ENCODE measurements at places on chromosomes 5 and 9.

- DNase-seq, result no peak
Observed at GRCh38 chr9:131330814-131331600, 41.5 kb downstream of the PLPP7 start.

GRCh38 chr5:18098691-18099090, 464.4 kb downstream of the TAF11L14 start:
- no peak for DNase-seq

GRCh38 chr9:124493794-124494479, 13.3 kb downstream of the NR5A1 start:
- DNase-seq, result no peak

- no peak for DNase-seq
Observed at GRCh38 chr5:137148655-137149054, 350.5 kb downstream of the SPOCK1 start.

DNA sequence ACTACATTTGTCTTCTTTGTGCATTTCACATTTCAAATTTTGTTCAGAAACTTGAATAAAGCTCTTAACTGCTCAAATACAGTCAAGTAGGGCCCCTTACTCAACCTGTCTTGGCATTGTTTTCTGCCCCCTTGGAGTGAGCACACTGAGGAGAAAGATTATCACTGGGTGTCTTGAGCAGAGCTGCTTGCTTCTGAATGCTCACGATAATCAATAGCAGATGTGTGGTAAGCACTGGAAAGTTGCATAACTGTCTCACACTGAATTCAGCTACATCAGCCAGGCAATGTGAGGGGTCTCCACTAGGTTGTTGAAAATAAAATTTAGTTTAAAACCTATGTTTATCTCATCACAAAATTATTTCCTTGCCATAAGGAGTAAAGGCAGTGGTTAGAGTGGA, 7.8 kb upstream of the TNFAIP8 start:
- no peak for DNase-seq

GRCh38 chr9:127650518-127650917, 38.4 kb downstream of the STXBP1 start:
- DNase-seq, result no peak

DNA sequence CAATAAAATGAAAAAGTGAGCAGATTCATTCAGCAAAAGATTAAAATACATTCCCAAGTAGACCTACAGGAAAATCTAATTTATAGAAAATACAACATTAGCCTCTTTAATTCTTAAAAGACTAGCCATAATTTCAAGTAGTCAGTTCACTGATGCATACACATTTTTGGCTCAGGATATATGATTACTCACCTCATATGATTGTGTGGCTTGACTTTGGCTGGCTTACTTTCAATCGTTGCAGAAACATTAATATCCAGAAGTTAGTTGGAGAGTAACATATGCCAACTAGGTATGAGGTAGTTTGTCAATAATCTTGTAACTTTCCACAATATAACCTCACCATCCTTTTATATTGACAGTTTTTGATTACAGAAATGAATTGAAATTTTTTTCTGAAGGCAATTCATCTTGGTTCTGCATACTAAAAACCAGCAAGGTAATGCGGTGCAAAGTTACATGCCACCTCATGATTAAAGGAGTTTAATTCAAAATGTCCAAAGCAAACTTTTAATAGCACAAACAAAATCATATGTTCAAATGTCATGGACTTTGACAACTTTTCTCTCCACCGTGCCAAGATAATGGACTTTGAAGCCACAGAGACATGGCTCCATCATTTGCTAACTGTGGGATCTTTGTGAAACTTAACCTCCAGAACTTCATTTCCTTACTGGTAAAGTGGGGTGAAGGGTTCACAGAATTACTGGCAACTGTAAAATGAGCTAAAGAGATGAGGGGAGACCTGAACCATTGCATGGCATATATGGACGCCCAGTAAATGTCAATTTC, 76.6 kb upstream of the PAM start:
- DNase-seq, result no peak

DNA sequence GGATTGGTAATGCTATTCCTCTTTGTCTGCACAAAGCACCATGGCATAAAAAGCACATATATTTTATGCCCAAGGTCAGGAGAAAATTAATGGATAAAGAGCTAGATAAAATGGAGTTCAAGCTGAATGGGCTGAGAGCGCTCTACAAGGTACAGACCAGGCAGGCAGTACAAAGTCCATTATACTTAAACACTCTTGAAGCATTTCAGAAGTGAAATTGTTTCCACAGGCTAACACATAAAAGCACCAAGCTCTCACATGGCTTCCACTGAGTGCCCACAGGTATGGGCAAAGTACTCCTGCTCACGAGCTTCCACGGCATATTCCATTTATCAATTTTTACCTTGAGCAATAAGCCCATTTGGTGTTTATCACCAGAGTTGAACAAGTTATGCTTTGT, 771.2 kb upstream of the DMAC1 start:
- DNase-seq, result no peak

GRCh38 chr9:133880136-133880535, 112.0 kb downstream of the VAV2 start:
- no peak for DNase-seq

DNA sequence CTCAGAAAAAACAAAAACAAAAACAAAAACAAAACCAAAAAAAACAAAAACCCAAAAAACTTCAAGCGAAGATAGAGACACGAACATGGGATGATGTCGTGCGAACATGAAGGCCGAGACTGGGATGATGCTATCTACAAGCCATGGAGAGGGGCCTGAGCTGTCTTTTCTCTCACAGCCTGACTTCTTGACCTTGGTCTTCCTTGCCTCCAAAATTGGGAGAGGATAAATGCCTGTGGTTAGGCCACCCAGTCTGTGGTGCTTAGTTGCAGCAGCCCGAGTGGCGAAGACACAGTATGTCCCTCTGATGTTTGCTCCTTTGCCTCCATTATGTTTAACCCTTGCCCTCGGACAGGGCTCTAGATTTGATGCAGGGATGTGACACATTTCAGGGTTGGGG, 130.4 kb upstream of the BASP1 start:
- DNase-seq, result no peak

DNA sequence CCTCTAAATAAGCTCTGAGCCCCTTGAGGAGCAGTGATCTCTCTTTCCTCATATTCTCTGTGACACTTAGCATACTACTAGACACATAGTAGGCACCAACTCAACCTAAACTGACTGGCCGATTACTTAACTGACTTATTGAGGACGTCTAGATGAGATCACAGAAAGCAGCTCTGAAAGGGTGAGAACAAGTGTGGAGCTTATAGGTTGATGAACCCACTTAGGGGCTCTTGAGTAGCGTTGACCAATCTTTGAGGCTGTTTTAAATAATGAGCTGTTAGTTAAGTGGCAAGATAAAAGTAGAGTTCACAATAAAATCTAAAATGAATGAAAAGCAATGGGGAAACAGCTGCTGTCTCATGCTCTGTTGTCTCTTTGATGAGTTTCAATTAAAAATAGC, 124.7 kb upstream of the TNPO1 start:
- DNase-seq, result no peak

DNA sequence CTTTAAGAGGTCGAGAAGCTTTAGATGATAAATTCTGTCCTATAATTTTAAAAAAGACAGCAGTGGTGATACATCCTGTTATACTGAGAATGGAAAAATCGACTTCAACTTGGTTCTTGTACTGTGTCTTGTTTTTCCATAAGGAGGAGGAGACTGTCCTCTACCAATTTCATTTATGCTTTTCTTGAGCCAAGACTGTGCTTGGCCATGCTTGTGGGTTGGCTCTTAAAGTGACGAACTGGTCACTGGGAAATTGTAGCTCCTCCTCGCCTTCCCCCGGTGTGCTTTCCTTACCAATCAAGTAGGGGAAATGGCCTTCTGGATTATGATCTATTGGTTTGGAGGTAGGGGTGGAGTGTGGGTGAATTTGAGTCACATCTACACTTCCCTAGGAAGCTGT, 67.1 kb upstream of the HSPB3 start:
- no peak for DNase-seq

DNA sequence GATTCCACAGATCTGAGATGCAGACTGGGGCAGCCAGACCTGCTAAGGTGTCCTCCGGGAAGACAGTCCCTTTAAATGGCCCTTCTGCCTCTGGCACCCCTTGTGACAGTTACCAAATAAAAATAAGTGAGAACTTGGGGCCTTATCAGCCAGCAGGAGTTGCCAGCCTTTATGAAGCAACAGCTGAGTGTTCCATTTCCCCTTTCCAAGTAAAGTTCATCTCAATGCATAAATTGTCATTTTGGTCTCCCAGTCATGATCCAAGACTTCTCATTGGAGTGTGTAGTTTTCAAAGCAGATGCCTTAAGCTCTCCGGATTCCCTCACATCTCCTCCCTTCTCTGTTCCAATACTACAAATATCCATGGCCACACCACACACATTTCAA, 4.1 kb downstream of the PTCH1 start:
- no peak for DNase-seq

DNA sequence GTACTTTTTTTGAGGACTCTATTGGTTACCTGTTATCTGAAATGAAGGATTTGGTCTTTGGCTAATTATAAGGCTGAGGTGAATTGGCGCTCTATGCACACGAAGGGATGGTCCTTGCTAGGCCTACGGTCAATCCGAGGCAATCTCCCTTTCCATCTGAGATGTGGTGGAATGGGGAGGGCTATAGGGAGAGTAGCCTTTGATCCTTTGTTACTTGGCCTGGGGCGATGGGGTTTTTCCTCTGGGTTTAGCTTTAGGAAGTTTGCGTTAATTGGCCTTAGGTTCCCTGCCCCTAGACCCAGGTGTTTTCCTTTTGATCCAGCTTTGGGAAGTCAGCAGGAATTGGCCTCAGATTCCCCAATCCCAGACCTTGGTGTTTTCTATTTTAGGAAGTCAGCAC, 102.1 kb upstream of the C9orf72 start:
- no peak for DNase-seq

DNA sequence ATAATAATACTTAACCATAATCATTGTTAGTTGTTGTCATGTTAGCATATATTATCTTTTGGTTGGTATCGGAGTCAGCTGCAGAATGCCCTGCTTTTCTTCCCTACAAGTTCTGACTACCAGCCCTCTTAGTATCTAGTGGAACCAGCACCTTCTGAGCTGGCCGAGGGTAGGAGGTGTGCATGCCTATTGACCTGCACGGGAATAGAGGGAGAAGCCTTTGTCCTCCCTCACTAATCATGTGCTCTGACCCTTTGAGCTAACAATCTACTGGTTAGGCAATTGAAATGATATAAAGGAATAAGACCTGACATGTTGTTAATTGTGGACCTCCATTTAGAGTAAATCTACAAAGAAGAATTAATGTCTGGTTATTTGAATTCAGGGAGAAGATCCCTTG, 4.1 kb downstream of the PCSK5 start:
- DNase-seq, result no peak

GRCh38 chr5:141845371-141845851, 32.8 kb downstream of the PCDH1 start:
- peak; percentile 41 for DNase-seq

GRCh38 chr9:133137451-133138231, 16.6 kb upstream of the RALGDS start:
- no peak for DNase-seq

GRCh38 chr9:38289866-38290245, 102.6 kb upstream of the ALDH1B1 start:
- DNase-seq, result no peak

DNA sequence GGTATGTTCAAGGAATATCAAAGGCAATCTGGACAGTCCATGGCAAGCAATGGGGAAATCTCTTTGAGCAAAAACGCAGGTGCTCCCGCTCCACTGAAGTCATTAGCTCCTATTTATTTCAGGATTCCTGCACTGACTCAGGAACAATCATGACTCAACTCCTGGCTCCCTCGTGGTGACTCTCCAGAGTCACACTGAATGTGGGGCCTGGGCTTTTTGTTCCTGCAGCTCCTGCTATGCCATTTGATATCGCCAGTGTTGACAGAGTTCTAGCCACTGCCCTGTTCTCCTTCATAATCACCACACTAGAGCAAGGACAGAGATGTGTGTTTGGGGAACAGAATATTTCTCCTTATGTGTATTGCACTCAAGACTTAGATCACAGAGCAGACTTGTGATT, 187.2 kb upstream of the ZNF462 start:
- DNase-seq, result no peak

DNA sequence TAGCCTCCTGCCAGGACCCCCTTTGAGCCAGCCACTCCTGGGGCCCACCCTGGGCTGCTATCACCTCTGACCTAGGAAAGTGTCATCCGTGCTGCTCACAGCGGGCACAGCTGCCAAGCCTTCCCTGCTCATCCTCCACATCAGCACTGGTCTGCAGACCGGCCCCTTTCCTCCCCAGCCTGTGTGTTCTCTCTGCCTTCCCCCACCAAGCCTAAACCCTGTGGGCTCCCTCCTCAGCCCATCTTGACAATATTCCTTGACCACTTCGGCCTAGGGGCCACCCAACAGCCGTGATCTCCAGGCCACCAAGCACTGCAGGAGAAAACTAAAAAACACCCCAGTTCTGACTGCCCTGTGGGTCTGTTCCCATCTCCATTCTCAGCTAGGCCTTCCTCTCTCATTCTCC, 135.1 kb downstream of the DAB2IP start:
- DNase-seq, result no peak

GRCh38 chr5:10761933-10762775, 1.1 kb upstream of the DAP start:
- DNase-seq, result no peak

- no peak for DNase-seq
Observed at GRCh38 chr9:131441441-131441840, 47.6 kb downstream of the PRRC2B start.

- no peak for DNase-seq
Observed at GRCh38 chr5:117242028-117242427, 667.4 kb upstream of the SEMA6A start.

DNA sequence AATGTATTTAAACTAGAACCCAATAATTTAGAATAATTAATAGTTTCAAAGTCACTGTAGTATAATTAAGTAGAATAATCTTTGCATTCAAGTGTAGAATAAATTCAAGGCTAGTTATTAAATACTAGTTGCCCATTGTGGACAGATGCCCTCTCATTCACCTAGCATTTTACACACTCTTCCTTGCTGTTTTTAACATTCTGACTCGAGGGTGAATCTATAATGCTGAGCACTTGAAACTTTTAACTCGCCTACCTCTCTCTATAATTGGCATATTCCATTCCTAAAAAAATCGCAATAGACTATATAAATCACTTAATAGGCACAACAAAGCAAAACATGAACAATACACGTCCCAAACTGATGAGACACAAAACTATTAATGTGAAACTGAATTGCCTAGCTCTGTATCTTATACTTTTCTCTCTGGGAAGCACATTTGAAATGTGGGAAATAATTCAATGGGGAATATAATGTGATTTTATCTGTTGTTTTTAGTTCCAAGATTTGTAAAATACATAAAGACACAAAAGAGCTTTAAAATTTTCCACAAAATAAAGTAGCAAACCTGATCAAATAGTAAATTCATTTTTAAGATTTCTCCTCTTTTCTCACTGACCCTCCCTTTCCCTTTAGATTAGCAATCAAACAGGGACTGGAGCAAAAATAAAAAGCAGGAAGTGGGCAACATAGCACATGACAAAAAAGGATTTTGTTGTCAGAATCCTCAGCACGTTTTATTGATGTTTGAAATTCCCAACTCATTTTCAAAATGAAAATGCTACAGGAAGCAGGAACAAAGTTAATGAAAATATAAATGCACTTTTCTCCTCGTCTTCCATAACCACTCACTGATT, 295.6 kb downstream of the PDE4D start:
- DNase-seq, result no peak

- DNase-seq, result no peak
Observed at GRCh38 chr9:110672873-110673510, 4.4 kb downstream of the MUSK start.
